HAP-1 (cell line): ENCODE measurements at places on chromosomes 5 and 9.

- DNase-seq, result no peak
These were observed 28.6 kb upstream of the NR5A1 start for GRCh38 chr9:124535846-124536245.

DNA sequence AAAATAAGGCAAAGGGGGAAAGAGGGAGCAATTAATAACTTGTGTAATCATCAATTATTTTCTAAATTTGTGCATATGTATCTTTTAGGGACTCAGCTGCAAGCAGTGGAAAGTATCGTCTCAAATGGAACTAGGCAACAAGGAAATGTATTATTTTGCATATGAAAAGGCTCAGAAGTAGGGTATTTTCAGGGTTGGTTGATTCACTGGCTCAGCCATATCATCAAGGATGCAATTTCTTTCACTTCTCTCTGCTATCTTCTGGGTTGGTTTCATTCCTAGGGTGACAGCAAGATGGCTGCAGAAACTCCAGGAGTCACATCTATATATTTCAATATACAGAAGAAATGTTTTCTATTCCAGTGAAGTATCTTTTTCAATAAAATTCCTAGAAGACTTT lies 509.8 kb downstream of the DMAC1 start:
- DNase-seq, result no peak

GRCh38 chr5:170655476-170655875 lies 128.0 kb upstream of the GABRP start:
- DNase-seq, result no peak

- no peak for DNase-seq
These were observed 173.5 kb downstream of the TTC39B start for GRCh38 chr9:15133488-15133887.

DNA sequence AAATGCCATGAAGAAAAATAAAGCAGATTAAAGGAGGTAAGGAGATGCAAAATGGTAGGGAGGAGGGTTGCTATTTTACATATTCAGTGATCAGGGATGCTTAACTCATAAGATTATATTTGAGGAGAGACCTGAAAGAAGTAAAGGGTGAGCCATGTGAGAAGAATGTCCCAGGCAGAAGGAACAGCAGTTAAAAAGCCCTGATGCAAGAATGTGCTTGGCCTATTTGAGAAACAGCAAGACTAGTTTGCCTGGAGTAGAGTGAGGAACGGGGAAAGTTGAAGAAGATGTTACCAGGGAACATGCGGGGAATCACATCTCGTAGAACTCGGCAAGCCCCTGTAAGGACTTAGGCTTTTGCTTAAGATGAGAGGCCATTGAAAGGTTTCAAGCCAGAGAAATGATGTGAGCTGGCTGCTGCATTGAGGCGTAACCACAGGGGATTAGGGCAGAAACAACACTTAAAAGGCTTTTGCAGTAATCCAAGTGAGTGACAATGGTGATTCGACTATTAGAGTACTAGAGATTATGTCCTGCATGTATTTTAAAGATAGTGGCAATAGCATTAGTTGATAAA lies 198.7 kb downstream of the VPS13A start:
- DNase-seq, result peak; percentile 64

GRCh38 chr5:172437445-172438318 lies 16.6 kb downstream of the SH3PXD2B start:
- DNase-seq, result peak; percentile 30

- DNase-seq, result no peak
These were observed 7.1 kb downstream of the MAT2B start for GRCh38 chr5:163512526-163512925.

- no peak for DNase-seq
These were observed 16.1 kb downstream of the LHFPL2 start for GRCh38 chr5:78632467-78632866.

GRCh38 chr5:84438456-84438855 lies 53.8 kb upstream of the EDIL3 start:
- DNase-seq, result no peak

- DNase-seq, result peak; percentile 76
These were observed 191.8 kb downstream of the PRR16 start for GRCh38 chr5:120655828-120656435.

DNA sequence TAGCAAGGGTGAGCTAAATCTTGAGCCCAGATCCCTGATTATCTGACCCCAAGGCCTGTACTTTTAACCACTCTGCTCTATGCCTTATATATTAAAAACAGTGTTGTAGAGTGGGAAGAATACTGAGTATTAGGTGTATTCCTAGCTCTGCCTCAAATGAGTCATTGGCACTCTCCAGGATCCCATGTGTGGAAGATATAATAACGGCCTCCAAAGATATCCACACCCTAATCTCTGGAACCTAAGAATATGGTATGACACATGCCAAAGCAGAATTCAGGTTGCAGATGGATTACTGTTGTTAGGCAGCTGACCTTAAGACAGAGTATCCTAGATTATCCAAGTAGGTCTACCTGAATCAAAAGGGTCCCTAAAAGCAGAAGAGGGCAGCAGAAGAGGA lies 110.8 kb downstream of the ADRB2 start:
- no peak for DNase-seq

- no peak for DNase-seq
These were observed 241.5 kb downstream of the AUH start for GRCh38 chr9:91120200-91120599.

DNA sequence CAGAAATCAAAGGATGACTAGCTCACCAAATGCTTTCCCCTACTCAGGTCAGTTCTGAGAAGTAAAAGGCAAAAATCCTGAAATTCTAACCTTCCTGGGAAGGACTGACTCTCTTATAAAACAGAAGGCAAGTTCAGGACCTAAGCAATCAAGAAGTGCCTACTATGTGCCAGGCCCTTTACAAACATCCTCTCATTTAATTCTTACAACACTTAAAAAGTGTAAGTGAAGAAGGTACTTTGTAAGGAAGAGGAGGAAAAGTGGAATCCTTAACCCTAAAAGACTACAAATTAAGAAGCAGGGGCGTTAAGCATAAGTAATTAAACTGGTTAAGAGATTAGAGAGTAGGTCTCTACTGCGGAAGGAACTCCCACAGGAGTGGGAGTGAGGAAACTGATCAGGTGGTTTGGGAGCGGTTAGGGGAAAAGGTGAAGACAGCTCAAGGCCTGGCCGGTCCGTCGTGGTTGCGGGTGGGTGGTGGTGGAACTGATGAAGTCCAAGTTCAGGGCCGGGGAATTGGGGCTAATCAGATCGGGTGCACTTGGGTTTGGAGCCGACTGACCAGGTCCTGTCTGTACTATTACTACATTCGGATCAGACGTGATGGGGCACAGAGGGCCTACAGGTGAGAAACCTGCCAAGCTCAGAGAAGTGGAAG lies 839 bp downstream of the MED27 start:
- peak; percentile 16 for DNase-seq

DNA sequence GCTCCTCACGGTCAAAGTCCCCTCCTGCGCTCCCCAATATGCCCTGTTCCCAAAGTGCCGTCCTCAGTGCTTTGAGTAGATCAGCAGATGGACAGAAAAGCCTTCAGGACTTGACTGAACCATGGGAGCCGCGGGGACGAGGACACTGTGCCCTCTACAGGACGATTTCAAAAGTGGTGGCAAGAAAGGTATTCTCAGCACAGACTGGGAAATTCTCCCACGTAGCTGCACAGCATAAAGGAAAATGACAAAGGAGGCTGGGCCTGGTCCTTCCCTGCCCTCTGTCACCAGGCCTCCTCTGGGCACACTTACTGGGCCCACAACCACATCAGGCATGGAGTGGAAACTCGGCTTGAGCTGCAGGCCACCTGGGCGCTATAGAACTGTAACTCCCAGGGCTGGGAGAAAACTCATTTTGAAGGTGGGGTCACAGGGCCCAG lies 16.7 kb upstream of the MTMR12 start:
- peak; percentile 63 for DNase-seq

DNA sequence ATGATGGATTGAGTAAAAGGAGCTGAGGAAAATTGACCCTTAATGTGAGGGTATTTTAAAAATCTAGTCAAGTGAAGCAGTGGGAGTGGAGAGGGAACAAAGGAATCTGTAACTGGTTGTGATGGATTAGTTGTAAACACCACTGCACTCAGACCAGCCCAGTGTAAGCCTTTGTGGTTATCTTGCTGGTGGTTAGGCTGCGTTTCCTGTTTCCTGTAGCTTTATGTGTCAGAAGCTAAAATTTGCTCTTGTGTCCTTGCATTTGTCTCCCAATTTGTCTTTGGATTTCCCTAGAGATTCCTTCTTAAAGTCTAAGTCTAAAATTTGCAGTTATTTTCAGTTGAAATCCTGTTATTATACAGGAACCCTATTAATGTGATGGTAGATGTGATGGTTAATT lies 6.3 kb downstream of the IFNA21 start:
- DNase-seq, result no peak

DNA sequence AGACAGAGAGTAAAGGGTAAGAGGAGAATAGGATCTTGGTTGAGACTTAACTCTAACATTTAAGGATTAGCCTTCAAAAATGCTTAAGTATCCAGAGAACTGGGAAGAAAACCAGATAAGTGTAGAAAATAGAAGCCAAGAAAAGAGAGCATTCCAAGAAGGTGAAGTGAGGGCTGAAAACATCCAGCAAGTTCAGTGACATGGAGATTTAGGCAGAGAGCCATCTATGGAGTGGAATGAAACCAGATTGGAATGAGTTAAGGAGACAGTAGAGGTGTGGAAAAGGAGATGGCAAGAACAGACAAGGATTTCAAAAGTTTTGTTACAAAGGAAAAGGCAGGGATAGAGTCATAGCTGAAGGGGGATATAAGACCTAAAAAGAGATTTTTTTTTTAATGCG lies 188.1 kb downstream of the TRPM3 start:
- no peak for DNase-seq

DNA sequence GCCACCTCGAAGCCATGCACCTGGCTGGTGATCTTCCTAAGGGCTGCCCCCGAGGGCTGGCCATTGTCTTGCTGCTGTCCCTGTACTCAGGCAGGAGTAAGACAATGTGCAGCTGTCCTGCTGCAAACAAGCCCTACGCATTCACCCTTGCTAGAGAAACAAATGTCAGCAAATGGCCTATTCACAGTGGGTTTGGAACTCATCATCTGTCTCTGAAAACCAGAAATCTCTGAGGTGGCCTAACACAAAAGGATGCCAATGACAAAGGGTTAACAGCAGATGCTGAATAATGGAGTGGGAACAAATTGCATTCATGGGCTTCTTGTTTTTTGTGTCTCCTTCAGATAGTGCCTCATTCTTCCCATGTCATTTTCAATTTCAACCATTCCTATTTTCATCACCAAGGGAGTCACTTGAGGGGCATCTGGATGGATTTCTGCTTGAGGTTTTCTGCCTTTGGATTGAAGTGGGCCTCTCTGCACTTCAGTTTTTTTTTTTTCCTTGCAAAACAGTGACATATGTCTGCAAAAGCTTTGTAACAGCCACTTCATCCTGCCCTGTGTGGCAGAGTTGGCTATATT lies 261.6 kb upstream of the VLDLR start:
- no peak for DNase-seq

DNA sequence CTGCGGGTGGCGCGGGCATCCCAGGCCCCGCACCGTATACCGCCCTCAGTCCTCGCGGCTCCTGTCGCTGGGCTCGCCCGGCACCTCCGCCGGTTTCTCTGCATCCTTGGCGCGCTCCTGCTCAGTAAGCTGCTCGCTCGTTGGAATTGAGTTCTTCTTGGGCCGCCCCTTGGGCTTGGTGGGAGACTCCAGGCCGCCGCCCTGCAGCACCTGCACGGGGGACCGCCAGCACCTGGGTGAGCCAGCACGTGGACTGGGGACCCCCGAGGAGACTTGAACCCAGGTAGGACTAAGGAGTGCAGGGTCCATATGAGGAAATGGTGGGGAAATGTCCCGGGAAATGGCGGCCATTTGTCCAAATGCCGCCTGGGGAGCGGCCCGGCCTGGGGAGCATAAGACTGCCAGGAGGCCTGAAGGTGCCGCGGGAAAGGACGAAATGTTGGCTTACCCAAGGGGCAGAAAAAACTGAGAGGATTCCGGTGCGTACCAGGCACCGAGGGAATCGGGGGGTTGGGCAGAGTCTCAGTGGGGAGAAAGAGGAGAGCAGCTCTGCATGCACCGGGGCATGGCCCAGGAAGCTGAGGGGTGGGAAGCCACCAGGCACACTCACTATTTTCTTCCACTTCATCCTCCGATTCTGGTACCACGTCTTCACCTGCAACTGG lies 2.9 kb downstream of the BARX1 start:
- DNase-seq, result no peak

DNA sequence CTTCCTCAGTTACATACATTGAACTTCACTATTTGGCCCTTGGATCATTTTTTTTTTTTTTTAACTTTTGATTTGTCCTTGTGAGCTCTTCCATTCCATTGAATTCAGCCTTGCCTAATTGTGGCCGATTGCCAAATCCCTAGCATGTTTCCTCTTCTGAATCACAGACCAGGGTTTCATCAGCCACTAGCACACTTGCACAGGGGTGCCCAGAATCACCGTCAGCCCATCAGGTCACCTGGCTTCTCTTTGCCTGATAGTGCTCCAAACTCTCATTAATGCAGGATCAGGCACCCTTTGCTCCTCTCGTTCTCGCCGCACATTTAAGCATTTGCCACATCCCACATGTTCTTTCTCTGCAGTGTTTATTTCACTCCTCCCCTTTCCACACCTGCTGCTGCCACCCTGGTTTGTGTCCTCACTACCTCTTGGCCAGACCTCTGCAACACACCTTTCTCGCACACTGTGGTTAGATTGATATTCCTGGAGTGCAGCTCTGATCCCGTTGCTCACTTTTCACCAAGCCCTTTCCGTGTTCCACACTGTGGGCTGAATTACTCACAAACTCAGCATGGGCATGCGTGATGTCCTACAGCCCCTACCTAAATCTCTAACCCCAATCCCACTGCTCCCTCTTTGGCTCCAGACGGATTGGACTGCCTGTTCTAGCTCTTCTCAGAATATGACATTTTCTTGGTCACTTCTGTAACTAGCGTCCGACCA lies 9.8 kb downstream of the PIK3R1 start:
- no peak for DNase-seq

DNA sequence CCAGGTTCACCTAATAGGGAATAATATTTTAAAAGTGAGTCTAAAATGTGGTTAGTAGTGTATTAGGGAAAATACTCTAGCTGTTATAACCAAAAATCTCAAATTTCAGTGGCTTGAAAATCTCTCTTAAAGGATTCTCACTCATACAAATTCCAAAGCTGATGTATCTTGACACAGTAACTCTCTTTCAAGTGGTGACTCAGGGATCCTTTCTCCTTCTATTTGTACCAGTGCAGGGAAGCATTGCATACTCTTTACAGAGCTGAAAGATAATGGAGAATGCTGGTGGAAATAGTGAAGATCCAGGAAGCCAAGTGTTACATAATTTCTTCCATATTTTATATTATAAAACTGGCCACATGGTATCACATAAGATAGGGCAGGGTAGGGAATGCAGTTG lies 560.2 kb upstream of the CDH9 start:
- DNase-seq, result no peak

- no peak for DNase-seq
These were observed 82.8 kb upstream of the TLX3 start for GRCh38 chr5:171226096-171226754.

- no peak for DNase-seq
These were observed 2.9 kb downstream of the DHX29 start for GRCh38 chr5:55304584-55304983.

DNA sequence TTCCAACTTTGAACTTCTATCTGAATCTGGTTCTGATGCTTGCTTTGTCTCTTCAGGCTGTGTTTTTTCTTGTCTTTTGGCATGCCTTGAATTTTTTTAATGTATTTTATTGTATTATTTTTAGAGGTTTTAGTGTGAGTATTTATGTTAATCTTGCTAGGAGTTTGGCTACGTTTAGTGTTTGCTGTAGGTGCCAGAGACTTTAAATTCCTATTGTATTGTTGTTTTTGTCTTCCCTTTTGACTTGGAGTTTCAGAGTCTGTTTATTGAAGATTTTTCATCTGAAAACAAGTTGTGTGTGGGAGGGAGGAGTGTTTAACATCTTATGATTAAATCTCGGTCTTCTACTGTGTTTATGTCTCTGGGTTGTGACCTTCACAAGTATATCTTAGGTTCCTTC lies 956.8 kb downstream of the TLE1 start:
- no peak for DNase-seq
